Activated CD4-positive, alpha-beta T cell treated with anti-CD3 and anti-CD28 coated beads, Interleukin-10, Interleukin-2, amounts not matched to agents 100 ng/mL and 50 ng/mL, durations not matched to agents 16 hours and 8 hours (primary cell): ENCODE measurements at places on chromosomes 5 and 9.

GRCh38 chr9:2159521-2160454 is 144.6 kb downstream of the SMARCA2 start:
- DNase-seq, result no peak

DNA sequence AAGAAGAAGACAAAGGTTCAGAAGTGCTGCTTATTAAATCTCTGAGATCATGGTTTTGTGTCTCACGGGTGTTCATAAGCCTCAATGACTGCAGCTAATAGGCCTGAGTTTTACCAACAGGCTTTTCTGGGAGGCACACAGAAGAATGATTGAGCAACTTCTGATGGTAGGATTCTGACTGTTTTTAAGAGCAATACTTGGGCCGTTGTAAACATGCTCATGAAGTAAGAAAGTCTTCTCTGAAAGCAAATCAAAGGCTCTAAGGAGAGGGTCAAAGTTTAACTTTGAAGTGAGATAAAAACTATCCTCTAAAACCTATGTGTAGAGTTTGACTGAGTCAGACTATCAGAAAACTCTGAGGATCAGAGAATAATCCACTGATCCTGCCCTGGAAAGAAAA is 390.9 kb upstream of the DAB2 start:
- no peak for DNase-seq

- DNase-seq, result peak; percentile 77
Observed at GRCh38 chr5:66558560-66558959, 37.6 kb upstream of the MAST4 start.

DNA sequence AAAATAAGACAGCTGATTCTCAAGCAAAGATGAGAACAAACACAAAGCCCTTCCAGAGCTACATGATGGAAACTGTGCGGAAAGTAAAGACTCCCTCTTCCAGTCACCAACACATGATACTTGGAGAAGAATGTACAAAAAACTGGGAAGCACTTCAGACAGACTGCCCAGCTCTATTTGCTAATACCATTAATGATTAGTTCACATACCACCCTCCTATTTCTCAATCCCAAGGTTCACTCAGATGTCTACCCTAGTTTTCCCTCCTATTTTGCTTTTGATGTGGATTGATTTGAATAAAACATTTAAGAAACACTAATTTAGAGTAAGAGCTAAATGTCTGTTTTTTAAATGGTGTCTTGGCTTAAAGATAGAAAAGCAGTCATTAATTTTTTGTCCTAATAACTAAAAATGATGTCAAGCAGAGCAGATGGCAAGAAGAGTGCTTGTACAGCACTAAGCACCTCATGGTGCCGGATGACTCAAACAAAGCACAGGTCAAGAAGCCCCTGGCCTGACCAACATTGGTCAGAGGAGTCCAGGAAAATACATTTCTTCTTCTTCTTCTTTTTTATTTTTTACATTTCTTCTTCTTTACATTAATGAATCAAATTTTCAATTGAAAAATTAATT is 639.4 kb downstream of the PDE4D start:
- DNase-seq, result no peak

GRCh38 chr5:19193631-19194030 is 794.4 kb downstream of the CDH18 start:
- DNase-seq, result no peak
